ENCODE measurements at places on chromosomes 4 and X.

- DNase-seq: no peak
These were observed 134.2 kb downstream of the PWWP3B start for GRCh38 chrX:106302304-106302703.

GRCh38 chr4:77959566-77960338, 97.1 kb downstream of the MRPL1 start:
- DNase-seq: no peak

DNA sequence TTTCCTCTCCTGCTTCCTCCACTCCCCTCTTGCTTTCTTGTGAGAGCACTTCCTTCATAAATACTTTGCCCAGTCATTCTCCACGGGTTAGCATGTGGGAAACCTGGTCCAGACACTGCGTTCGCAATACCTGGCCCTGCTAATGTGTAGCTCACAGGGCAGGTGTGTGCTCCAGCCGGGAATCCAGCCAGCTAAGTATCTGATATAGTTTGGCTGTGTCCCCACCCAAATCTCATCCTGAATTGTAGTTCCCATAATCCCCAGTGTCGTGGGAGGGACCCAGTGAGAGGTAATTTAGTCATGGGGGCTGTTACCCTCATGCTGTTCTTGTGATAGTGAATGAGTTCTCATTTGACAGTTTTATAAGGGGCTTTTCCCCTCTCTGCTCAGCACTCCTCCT, 32.2 kb upstream of the STX18 start:
- DNase-seq: no peak

- DNase-seq: no peak
These were observed 2.2 kb upstream of the SFRP2 start for GRCh38 chr4:153790962-153791551.

GRCh38 chr4:186676531-186677161, 47.0 kb downstream of the FAT1 start:
- DNase-seq: no peak

GRCh38 chr4:41218703-41219102, 4.4 kb upstream of the APBB2 start:
- DNase-seq: no peak

GRCh38 chr4:186104890-186105646, 564 bp downstream of the FAM149A start:
- DNase-seq: no peak
